ENCODE measurements at places on chromosomes 2 and 18. TPM values are rescaled to one million over a fixed set of nuclear protein-coding genes. Genes with fewer than 3 reads are reported as not detected.

EPHA4 gene
- total RNA-seq: 6.4 TPM

ATP6V1B1 gene
- total RNA-seq: 1.7 TPM

GAREM1 gene
- 3.5 TPM for total RNA-seq

ABCB11 gene
- total RNA-seq: under 0.01 TPM

HRH4 gene
- under 0.01 TPM for total RNA-seq

HOXD8 gene
- total RNA-seq: 0.44 TPM

QPCT gene
- total RNA-seq: 19.7 TPM

KCNIP3 gene
- total RNA-seq: 2.9 TPM

ST6GAL2 gene
- total RNA-seq: under 0.01 TPM

SLC9A2 gene
- total RNA-seq: under 0.01 TPM

USP37 gene
- total RNA-seq: 7.3 TPM

NR4A2 gene
- 0.33 TPM for total RNA-seq

RAB27B gene
- total RNA-seq: 2.0 TPM

SERPINB3 gene
- not detected for total RNA-seq

PDE11A gene
- total RNA-seq: not detected

HADHA gene
- total RNA-seq: 173 TPM

RAMP1 gene
- total RNA-seq: 2.6 TPM

TMSB10 gene
- 8,605 TPM for total RNA-seq

COBLL1 gene
- 5.8 TPM for total RNA-seq

TMEM150A gene
- total RNA-seq: 16.4 TPM
